ENCODE measurements at places on chromosomes 2 and 18. TPM values are rescaled to one million over a fixed set of nuclear protein-coding genes. Genes with fewer than 3 reads are reported as not detected.

DNA sequence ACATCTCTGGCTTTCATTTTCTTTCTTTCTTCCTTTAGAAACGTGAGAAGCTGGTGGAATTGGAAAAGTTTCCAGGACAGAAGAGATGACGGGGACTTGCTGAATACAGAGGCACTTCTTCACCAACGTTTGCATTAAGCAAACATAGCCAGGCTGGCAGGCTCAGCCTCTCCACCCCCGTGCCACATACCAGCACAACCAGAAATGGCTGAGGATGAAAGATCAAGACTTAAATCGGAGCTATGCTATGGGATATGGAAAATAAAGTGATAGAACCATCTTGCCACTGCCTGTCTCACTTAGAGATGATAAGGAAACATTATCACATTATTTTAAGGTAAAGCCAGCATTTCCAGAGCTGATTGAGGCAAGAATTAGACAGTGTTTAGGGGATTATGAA lies 483.3 kb downstream of the BCL11A start:
- DNase-seq: no peak

- no peak for DNase-seq
These were observed 211.5 kb downstream of the TMEM247 start for GRCh38 chr2:46690825-46691224.

DNA sequence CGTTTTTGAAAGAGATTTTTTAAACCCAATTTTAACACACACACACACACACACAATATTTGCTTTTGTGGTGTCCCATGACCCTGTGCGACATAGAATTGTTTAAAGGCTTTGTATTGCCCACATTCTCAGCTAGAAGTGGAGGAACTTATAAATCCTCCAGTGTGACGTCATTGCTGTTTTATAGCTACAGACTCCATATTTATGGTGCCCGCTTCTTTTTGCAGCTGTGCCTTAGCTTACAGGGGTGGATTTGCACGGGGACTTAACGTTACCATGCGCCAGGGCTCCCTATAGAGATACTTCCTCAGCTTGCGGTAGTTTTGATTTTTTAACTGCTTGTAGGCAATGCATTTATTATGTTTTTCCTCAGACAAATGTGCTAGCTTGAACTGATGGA lies 101.9 kb upstream of the SMIM21 start:
- no peak for DNase-seq

GRCh38 chr2:193687195-193687594 lies 1492.5 kb upstream of the TMEFF2 start:
- no peak for DNase-seq

Gene IL1RL1
- total RNA-seq: not detected

Gene BARD1
- 40.4 TPM for total RNA-seq

Gene REG1B
- total RNA-seq: not detected

Gene HOXD12
- total RNA-seq: not detected
